ENCODE measurements at places on chromosomes 2 and 18. TPM values are rescaled to one million over a fixed set of nuclear protein-coding genes. Genes with fewer than 3 reads are reported as not detected.
A peak's percentile ranks its signal among the peaks of the same experiment; 100 is the strongest.

DNA sequence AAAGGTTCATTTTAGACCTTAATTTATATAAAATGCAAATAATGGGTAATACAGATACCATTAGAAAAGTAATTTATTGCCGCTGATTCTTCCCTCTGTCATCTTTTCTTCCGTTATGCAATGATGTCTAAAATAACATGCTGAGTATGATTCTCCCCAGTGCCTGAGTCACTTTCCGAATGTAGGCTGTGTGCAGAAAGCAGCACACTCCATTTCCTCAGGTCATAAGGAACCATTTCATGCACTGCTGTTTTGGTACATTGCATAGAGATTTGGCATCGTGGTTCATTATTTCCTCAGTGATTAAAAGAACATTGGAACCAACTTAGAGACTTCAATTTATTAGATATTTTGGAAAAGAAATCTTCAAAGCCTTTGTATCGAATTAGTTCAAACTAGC, 173.5 kb downstream of the CDH2 start:
- H3K4me1 ChIP-seq = no peaks in the 10 kb centered on the region
- no peak overlapping the region for H3K27ac ChIP-seq
- no peak overlapping the region for H3K4me3 ChIP-seq
- H3K27me3 ChIP-seq = no peaks in the 10 kb centered on the region
- no peaks in the 10 kb centered on the region for H3K36me3 ChIP-seq

DNA sequence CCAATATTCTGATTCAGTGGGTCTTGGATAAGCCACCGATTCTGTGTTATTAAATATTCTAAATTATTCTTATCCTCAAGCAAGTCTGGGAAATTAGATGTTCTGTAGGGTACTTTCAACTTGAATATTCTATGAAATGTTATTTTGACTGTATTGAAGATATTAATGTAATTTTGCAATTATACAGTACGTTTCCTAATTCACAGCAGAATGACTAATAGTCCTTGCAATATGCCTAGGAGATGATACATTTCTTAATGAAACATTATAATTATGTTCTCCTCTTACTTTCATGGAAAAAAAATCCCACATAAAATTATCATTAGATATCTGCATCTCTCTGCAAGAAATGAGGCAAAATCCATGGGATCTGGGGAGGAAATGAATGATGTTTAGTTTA, 46.2 kb upstream of the PLA2R1 start:
- H3K27ac ChIP-seq = no peak overlapping the region
- peaks cover 4% of the 10 kb centered on the region for H3K27me3 ChIP-seq
- no peaks in the 10 kb centered on the region for H3K36me3 ChIP-seq
- no peaks in the 10 kb centered on the region for H3K4me1 ChIP-seq

Gene CTLA4
- total RNA-seq = 22.7 TPM

DNA sequence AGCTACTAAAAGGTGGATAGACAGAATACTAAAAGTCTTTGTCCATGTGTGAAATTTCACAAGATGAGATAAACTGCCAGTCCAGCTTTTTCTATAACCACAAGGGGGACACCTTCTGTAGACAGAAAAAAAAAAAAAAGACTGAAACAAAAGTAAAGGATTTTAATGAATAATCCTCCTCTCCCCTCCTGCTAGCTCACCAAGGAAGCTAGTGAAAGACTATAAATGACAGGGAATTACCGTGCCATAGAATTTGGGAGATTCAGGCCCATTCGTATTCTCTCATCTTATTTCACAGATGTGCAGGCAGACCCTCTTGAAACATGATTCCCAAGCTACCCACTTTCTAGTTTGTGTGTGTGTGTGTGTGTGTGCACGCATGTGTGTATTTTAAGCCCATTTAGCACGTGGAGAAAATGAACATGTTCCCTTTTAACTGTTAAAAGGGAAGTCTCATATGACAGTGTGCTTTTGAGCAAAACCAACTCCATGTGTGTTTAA, 36.3 kb upstream of the SLC8A1 start:
- H3K4me3 ChIP-seq = no peak overlapping the region
- H3K27ac ChIP-seq = no peak overlapping the region
- H3K36me3 ChIP-seq = no peaks in the 10 kb centered on the region
- peaks cover 11% of the 10 kb centered on the region for H3K4me1 ChIP-seq

GRCh38 chr2:106965611-106966010, 79.6 kb upstream of the ST6GAL2 start:
- H3K27ac ChIP-seq = no peak overlapping the region
- no peaks in the 10 kb centered on the region for H3K4me1 ChIP-seq
- H3K4me3 ChIP-seq = no peak overlapping the region
- H3K36me3 ChIP-seq = no peaks in the 10 kb centered on the region
- DNase-seq = no peak
- H3K27me3 ChIP-seq = no peaks in the 10 kb centered on the region

GRCh38 chr2:45124456-45124855, 115.2 kb upstream of the SIX2 start:
- H3K4me3 ChIP-seq = no peak overlapping the region
- no peak for DNase-seq
- H3K27me3 ChIP-seq = no peaks in the 10 kb centered on the region
- no peak overlapping the region for H3K27ac ChIP-seq
- H3K4me1 ChIP-seq = no peaks in the 10 kb centered on the region

DNA sequence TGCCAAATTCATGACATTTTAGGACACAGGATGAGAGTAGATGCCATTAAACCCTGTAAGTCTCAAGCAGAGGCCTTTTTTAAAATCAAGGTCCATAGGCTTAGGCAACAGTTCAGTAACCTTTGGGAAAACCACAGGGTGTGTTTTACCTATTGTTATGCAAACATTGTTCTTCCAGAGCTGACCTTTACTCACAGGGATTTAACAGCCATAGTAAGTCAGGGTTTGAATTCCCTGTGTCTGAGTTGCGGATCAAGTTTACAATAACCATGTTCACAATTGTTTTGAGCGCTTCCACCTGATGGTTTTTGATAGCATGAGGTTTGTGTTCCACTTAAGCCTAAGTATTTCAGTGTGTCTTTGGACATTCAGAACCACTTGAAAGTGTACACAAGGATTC, 160.1 kb upstream of the BOD1L2 start:
- H3K36me3 ChIP-seq = peaks cover 4% of the 10 kb centered on the region
- no peaks in the 10 kb centered on the region for H3K27me3 ChIP-seq
- no peak overlapping the region for H3K4me3 ChIP-seq
- no peaks in the 10 kb centered on the region for H3K4me1 ChIP-seq
- no peak for DNase-seq

- no peaks in the 10 kb centered on the region for H3K27me3 ChIP-seq
- peaks cover 86% of the 10 kb centered on the region for H3K36me3 ChIP-seq
- DNase-seq = no peak
- no peak overlapping the region for H3K27ac ChIP-seq
- H3K4me1 ChIP-seq = peaks cover 82% of the 10 kb centered on the region
These were observed 66.6 kb downstream of the BCL2 start for GRCh38 chr18:63253014-63253413.

GRCh38 chr2:35447215-35447614, 908.4 kb upstream of the CRIM1 start:
- H3K27me3 ChIP-seq = no peaks in the 10 kb centered on the region
- H3K36me3 ChIP-seq = no peaks in the 10 kb centered on the region
- DNase-seq = no peak
- no peak overlapping the region for H3K4me3 ChIP-seq

Gene FAHD2B
- 22.1 TPM for total RNA-seq

GRCh38 chr2:18378020-18378653, 182.3 kb downstream of the RDH14 start:
- H3K27me3 ChIP-seq = peaks cover 6% of the 10 kb centered on the region
- H3K36me3 ChIP-seq = no peaks in the 10 kb centered on the region
- H3K27ac ChIP-seq = no peak overlapping the region
- peak; percentile 32 for DNase-seq
- H3K4me1 ChIP-seq = no peaks in the 10 kb centered on the region

- no peak overlapping the region for H3K4me3 ChIP-seq
- no peak overlapping the region for H3K27ac ChIP-seq
- no peaks in the 10 kb centered on the region for H3K36me3 ChIP-seq
- no peaks in the 10 kb centered on the region for H3K27me3 ChIP-seq
- DNase-seq = no peak
These were observed 239.0 kb downstream of the ZNF521 start for GRCh38 chr18:25112821-25113434.

Gene TNFRSF11A
- 8.6 TPM for total RNA-seq

- no peak overlapping the region for H3K4me3 ChIP-seq
- no peak for DNase-seq
- H3K4me1 ChIP-seq = peaks cover 5% of the 10 kb centered on the region
- no peak overlapping the region for H3K27ac ChIP-seq
These were observed 137.6 kb downstream of the COPS8 start for GRCh38 chr2:237223201-237223861.

Gene ATP6V1B1
- not detected for total RNA-seq

Gene NEUROD1
- total RNA-seq = not detected

Gene STPG4
- 0.64 TPM for total RNA-seq

- peak overlapping the region; percentile 84 for H3K4me3 ChIP-seq
- H3K27me3 ChIP-seq = peaks cover 8% of the 10 kb centered on the region
- H3K4me1 ChIP-seq = peaks cover 57% of the 10 kb centered on the region
- H3K27ac ChIP-seq = peak overlapping the region; percentile 97
- peaks cover 24% of the 10 kb centered on the region for H3K36me3 ChIP-seq
These were observed 1.1 kb downstream of the CNDP2 start for GRCh38 chr18:74497324-74497676.

Gene XPO1
- 208 TPM for total RNA-seq

Measured in activated CD4-positive, alpha-beta T cell treated with anti-CD3 and anti-CD28 coated beads, Interleukin-2, amount 10 ng/mL, durations not matched to agents 7 days and 5 days (primary cell).